ENCODE measurements at places on chromosomes 7 and 10. TPM values are rescaled to one million over a fixed set of nuclear protein-coding genes. Genes with fewer than 3 reads are reported as not detected.

Gene NRCAM
- 2.0 TPM for total RNA-seq

- no peak overlapping the region for H3K27ac ChIP-seq
- H3K4me3 ChIP-seq: no peak overlapping the region
- no peak for DNase-seq
- H3K27me3 ChIP-seq: no peaks in the 10 kb centered on the region
These were observed 16.5 kb downstream of the TRIL start for GRCh38 chr7:28941633-28942032.

DNA sequence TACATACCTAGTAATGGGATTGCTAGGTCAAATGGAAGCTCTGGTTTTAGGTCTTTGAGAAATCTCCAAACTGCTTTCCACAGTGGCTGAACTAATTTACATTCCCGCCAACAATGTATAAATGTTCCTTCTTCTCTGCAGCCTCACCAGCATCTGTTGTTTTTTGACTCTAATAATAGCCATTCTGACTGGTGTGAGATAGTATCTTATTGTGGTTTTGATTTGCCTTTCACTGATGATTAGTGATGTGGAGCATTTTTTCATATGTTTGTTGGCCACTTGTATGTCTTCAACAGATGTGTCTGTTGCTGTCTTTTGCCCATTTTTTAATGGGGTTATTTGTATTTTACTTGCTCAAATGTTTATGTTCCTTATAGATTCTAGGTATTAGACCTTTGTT lies 675.5 kb downstream of the SUGCT start:
- DNase-seq: no peak
- no peaks in the 10 kb centered on the region for H3K36me3 ChIP-seq

GRCh38 chr7:139973101-139974050 lies 89.4 kb downstream of the PARP12 start:
- no peak overlapping the region for H3K27ac ChIP-seq
- no peaks in the 10 kb centered on the region for H3K36me3 ChIP-seq
- DNase-seq: no peak

GRCh38 chr7:12801107-12801506 lies 113.7 kb downstream of the ARL4A start:
- no peaks in the 10 kb centered on the region for H3K27me3 ChIP-seq
- H3K4me1 ChIP-seq: no peaks in the 10 kb centered on the region
- no peak overlapping the region for H3K4me3 ChIP-seq
- no peak overlapping the region for H3K27ac ChIP-seq
- H3K36me3 ChIP-seq: no peaks in the 10 kb centered on the region
- DNase-seq: no peak

Gene TFR2
- total RNA-seq: 0.41 TPM

GRCh38 chr7:72446591-72447462 lies 34.7 kb upstream of the CALN1 start:
- H3K4me3 ChIP-seq: no peak overlapping the region
- no peak overlapping the region for H3K27ac ChIP-seq
- no peaks in the 10 kb centered on the region for H3K4me1 ChIP-seq
- DNase-seq: no peak
- no peaks in the 10 kb centered on the region for H3K36me3 ChIP-seq

DNA sequence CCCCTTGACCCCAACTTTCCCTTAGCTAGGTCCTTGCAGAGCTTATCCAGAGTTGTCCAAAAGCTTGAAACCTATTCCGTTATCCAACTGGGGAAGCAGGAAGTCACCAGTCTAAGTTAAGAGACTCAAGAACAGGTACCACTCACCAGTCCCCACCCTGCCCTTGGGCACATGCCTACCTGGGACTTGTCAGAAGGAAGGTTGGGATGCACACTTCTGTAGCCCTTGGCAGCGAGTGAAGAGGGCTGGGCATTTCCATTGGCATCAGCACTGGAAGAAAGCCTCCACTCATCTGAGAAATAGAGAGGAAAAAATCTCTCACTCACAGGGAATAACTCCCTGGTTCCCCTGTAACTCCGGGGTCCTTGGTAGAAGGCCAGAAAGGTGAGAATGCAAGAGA lies 131.0 kb upstream of the PDLIM1 start:
- H3K4me3 ChIP-seq: no peak overlapping the region
- H3K27ac ChIP-seq: no peak overlapping the region
- H3K4me1 ChIP-seq: no peaks in the 10 kb centered on the region
- H3K27me3 ChIP-seq: no peaks in the 10 kb centered on the region
- H3K36me3 ChIP-seq: peaks cover 18% of the 10 kb centered on the region

Gene CNPY1
- total RNA-seq: not detected

GRCh38 chr7:11343818-11344413 lies 370.2 kb downstream of the PHF14 start:
- H3K27ac ChIP-seq: no peak overlapping the region
- DNase-seq: no peak
- no peaks in the 10 kb centered on the region for H3K36me3 ChIP-seq
- H3K4me3 ChIP-seq: no peak overlapping the region
- H3K27me3 ChIP-seq: no peaks in the 10 kb centered on the region
